ENCODE measurements at places on chromosomes 6 and 20. TPM values are rescaled to one million over a fixed set of nuclear protein-coding genes. Genes with fewer than 3 reads are reported as not detected.

DNA sequence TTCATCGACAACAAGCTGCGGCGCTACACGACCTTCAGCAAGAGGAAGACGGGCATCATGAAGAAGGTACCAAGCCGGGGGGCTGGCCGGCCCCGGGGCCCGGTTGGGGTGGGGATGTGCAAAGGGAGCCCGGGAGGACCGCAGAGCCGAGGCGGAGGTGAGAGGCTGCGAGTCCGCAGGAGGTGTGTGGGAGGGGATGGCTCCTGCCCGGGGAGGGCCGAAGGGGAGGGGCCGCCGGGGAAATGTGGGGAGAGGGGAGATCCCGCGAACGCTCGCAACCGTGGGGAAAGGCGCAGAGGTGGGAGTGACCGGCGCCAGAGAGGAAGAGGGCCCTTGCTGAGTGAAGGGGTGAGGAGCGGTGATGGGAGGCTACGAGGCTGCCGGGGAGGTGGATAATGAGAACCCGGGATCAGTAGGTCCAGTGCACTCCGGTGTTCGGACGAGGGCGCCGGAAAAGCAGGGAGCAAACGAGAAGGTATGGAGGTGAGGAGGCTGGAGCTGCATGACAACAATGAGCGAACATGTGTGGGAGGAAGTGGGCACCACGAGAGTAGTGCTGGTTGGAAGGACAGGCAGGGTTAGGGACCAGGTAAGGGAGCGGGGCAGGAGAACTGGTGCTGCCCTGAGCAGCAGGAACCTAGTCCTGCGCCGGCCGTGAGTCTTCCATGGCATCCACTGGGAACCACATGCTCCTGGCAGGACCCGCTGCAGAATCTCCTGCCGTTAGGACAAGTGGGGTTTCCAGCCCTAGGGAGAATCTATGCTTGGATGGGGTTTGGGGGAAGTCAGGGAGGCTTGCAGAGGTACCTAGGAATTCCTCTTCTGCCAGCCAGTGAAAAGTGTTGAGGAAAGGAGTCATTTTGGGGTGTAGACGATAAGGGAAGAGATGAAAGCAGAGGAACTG, 1.3 kb downstream of the SRF start:
- DNase-seq: peak; percentile 80
- peak overlapping the region; percentile 95 for H3K4me3 ChIP-seq

DNA sequence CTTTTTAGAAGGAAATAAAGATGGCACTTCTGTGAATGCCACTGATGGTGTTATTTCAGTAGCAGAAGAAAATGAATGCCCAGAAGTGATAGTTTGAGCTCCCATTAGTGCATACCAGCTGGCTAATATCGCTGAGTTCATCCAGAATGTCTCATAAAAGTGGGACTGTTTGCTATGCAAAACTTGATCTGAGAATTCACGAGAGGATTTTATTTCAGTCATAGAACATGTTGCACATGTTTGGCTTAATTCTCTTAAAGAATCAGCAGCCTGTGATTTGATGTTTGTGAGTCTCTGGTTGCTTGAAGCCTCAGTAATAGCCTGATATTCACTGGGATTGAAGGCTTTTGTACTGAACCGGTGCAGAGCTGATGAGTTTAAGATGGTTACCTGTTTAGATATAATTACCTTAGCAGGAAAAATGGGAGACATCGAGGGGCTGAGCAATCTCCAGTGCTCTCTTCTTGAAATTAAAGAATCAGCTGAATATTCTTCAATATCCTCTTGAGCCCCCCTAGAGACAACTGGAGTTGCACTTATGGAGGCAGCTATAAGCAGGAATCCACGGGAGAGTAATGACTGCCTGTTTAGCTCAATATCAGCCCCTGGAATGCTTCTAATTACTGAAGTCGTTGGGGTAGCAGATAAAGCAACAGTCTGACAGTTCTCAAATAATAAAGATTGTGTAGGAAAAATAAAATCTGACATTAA, 955.5 kb downstream of the PHF3 start:
- H3K4me1 ChIP-seq: no peaks in the 10 kb centered on the region
- no peak overlapping the region for H3K4me3 ChIP-seq
- H3K27ac ChIP-seq: no peak overlapping the region
- DNase-seq: no peak
- no peaks in the 10 kb centered on the region for H3K36me3 ChIP-seq
- no peaks in the 10 kb centered on the region for H3K27me3 ChIP-seq

DNA sequence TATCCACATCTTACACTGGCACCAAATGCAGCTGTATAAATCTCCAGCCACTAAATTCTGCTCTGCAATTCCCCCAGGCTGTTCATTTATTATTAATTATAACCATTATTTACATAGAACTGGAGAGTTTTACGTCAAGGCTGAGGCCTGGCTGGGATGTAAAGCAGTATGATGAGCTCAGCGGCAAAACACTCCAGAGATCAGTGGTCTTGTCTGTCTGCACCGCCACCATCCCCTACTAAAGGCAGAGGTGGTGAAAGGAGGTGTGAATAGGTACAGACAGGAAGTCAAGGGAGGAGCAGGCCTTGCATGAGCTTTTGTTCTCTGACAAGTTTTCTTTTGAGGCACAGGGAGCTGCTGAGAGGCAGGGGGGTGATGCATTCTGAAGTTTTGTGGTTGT, 159.9 kb upstream of the PCSK2 start:
- no peak overlapping the region for H3K4me3 ChIP-seq
- no peaks in the 10 kb centered on the region for H3K27me3 ChIP-seq
- peak; percentile 72 for DNase-seq
- no peaks in the 10 kb centered on the region for H3K36me3 ChIP-seq

The BANF2 gene
- total RNA-seq: not detected

DNA sequence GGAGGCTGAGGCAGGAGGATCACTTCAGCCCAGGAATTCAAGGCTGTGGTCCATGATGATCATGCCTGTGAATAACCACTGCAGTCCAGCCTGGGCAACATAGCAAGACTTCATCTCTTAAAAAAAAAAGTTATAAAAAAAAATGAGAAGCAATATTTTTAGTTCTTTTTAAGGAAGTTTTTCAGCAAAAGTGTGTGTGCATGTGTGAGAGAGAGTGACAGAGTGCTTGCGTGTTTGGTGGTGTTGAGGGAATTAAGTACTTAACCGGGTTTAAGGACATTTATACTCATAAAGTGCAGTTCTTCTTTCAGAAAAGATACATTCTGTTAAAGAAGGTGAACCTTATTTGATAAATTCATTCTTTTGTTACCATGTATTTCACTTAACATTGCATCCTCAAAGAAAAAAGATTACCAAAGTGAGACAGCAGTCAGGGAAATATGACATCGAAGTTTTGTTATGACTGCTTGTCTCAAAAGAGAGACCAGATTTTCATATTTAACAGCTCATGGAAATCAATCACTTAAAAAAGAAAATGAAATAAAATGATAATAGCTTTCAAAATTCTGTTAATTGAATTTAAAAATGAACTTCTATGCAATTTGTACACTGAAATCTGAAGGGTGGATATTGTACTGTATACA, 254.7 kb downstream of the ARHGAP18 start:
- no peaks in the 10 kb centered on the region for H3K4me1 ChIP-seq
- H3K27ac ChIP-seq: no peak overlapping the region
- H3K36me3 ChIP-seq: no peaks in the 10 kb centered on the region
- DNase-seq: no peak

DNA sequence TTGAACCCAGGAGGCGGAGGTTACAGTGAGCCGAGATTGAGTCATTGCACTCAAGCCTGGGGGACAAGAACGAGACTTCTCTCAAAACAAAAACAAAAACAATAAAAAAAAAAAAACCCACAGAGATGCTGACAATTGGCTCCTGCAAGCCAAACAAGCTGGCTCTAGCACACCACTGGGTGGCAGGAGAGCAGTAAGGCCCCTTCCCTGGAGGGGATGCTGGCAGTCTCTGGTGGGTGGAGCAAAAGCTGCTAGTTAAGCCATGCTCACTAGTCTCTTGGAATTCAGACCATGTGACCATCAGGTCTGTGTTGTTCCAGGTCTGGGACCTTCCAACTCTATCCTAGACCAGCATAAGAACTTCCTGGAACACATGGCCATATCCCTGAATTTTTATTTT, 18.9 kb upstream of the DSN1 start:
- peak; percentile 91 for DNase-seq
- H3K36me3 ChIP-seq: peaks cover 56% of the 10 kb centered on the region
- H3K27ac ChIP-seq: no peak overlapping the region
- no peak overlapping the region for H3K4me3 ChIP-seq
- H3K4me1 ChIP-seq: peaks cover 4% of the 10 kb centered on the region

- no peak overlapping the region for H3K27ac ChIP-seq
- peaks cover 3% of the 10 kb centered on the region for H3K4me1 ChIP-seq
- no peak for DNase-seq
- H3K27me3 ChIP-seq: no peaks in the 10 kb centered on the region
Measured at GRCh38 chr20:19767070-19767469, 9.0 kb downstream of the RIN2 start.

The ARMH2 gene
- not detected for total RNA-seq

The TFAP2A gene
- 0.43 TPM for total RNA-seq

The GHRH gene
- total RNA-seq: not detected

- no peaks in the 10 kb centered on the region for H3K4me1 ChIP-seq
- H3K36me3 ChIP-seq: no peaks in the 10 kb centered on the region
- H3K4me3 ChIP-seq: no peak overlapping the region
- DNase-seq: peak; percentile 50
- H3K27ac ChIP-seq: no peak overlapping the region
Measured at GRCh38 chr6:97422171-97422570, 139.2 kb upstream of the MMS22L start.

DNA sequence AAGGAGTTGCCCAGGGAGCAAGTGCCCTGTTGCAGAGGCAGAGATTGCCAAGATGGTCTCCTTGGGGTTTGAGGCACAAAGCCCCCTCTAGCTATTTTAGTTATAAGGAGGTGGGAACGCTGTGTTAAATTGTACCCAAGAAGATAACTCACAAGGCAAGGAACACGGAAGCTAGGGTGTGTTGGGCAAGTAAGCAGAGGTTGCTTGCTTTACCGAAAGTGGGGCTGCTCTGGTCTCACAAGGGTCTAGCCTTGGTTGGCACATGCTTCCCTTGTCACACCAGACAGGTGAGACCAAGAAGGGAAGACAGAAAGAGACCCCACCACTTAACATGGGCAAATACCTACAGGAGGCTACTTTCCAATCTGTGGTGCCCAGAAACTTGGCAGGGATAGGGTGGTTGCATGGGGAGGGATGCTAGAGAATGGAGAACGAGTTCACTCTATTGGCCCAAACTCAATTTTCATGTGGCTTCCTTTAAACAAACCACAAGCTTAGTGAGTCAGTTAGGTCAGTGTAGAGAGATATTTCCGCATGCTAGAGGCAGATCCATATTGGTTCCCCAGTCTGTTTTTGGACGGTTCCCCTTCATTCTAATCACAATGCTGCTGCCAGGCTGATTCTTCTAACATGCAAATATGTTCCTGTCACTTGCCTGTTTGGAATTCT, 42.4 kb downstream of the PLAGL1 start:
- DNase-seq: peak; percentile 54
- no peak overlapping the region for H3K27ac ChIP-seq
- H3K27me3 ChIP-seq: peaks cover 64% of the 10 kb centered on the region
- no peaks in the 10 kb centered on the region for H3K36me3 ChIP-seq
- peaks cover 32% of the 10 kb centered on the region for H3K4me1 ChIP-seq

DNA sequence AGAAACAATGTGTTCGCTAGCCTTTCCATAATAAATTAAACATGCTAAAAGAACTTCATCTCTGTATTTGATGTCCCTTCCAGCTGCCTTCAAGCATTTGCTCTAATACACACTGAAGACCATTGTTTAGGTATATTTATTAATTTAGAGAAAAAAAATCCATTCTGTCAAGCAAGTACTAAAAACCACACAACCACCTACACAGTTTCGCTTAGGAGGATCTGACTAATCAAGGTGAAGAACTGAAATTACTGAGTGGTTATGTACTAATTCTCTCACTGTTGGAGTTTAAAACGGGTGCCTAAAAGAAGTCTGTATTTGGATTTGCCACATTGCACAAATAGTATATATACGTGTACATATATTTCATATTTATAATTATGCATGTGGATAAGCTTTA, 58.9 kb downstream of the GMDS start:
- no peak for DNase-seq
- no peaks in the 10 kb centered on the region for H3K36me3 ChIP-seq
- no peaks in the 10 kb centered on the region for H3K27me3 ChIP-seq
- no peak overlapping the region for H3K4me3 ChIP-seq
- H3K4me1 ChIP-seq: no peaks in the 10 kb centered on the region

DNA sequence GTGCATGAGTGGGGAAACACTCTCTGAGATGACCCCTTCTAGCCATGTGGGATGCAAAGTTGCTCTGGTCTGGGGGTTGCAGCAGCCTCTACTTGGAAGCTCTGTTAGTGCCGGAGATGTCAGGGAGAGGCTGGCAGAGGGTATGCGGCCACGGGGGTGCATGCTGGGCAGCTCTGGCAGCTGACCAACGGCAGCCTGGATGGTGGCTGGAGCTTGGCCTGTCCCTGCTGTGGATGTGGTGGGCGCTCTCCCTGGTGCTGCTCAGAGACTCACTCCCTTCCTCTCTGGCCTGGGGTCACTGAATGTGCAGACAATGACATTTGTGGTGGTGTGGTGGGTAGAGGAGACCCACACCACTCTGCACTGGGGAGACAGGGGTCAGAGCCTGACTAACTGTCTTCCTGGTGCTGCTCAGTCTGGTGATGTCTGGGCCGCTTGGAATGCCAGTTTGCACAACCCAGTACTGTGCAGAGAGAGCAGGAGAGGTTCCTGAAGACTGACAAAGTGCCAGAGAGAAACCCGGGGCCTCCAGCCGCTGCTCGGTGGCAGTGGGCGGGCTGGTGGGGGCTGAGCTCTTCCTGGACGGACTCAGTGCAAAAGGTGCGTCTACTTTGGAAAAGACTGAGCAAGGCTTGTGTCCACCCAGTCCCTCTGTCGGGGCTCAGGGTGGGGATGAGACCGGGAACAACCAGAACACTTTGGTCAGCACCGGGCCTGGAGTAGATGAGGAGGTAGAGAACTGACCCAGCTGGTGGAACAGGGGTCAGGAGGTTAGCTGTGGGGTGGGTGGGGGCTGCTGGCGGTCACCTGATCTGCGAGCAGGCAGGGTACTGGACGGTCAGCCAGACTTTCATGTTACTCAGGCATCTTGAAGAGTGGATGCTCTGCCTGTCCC, 2.7 kb downstream of the MYT1 start:
- H3K27me3 ChIP-seq: peaks cover 23% of the 10 kb centered on the region
- no peaks in the 10 kb centered on the region for H3K36me3 ChIP-seq
- no peak overlapping the region for H3K27ac ChIP-seq

DNA sequence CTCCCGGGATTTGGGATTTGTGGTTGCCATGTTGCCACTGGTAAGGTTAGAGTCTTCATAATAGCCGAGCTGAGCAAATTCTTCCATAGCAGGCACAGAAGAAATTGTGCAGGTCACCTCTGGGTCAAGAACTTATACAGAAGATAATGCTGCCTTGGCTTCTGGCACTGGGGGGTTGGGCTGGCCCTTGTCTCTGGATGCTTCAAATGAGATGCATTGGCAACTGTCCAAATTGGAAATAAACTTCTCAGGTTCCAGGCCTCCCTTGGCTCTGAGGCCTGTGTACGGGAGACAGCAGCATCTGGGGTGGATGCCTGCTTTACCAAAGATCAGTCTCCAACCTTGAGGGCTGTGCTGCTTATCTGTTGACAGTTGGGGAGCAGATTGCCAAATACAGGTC, 26.2 kb downstream of the MYO6 start:
- H3K4me1 ChIP-seq: no peaks in the 10 kb centered on the region
- no peaks in the 10 kb centered on the region for H3K27me3 ChIP-seq
- no peak overlapping the region for H3K27ac ChIP-seq
- DNase-seq: no peak
- H3K4me3 ChIP-seq: no peak overlapping the region

Measured in endodermal cell (in vitro differentiated cells).